WTC11 (cell line): ENCODE measurements at places on chromosomes 2 and 18.
A peak's percentile ranks its signal among the peaks of the same experiment; 100 is the strongest.

DNA sequence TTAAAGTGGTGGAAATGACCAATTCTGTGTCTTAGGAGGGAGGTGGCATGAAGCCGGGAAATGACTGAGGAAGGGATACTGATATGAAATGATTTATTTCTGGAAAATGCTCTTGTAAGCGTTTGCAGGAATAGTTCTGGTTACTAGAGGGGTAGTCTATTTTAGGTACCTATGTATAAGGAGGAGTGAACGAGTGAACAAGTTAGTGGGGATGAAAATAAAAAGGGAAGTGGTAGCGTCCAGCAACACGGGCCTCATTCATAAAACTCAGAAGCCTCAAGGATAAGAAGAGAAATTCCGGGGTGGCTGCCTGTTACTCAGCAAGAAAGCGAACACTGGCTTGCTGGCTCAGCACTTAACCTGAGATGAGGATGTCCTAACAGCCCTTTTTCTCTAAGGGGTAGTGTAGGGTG is 303.3 kb downstream of the NCKAP5 start:
- peaks cover 13% of the 10 kb centered on the region for H3K4me1 ChIP-seq
- H3K4me3 ChIP-seq: peak overlapping the region; percentile 83
- no peaks in the 10 kb centered on the region for H3K36me3 ChIP-seq
- no peak overlapping the region for H3K27ac ChIP-seq
- H3K27me3 ChIP-seq: peaks cover 12% of the 10 kb centered on the region
- no peak for DNase-seq

- no peak overlapping the region for H3K4me3 ChIP-seq
- DNase-seq: no peak
- peaks cover 29% of the 10 kb centered on the region for H3K36me3 ChIP-seq
- no peak overlapping the region for H3K27ac ChIP-seq
Measured at GRCh38 chr2:233462826-233463470, 103.6 kb downstream of the USP40 start.

GRCh38 chr2:157194844-157195243 is 62.7 kb upstream of the GALNT5 start:
- H3K27ac ChIP-seq: no peak overlapping the region
- DNase-seq: no peak
- H3K4me1 ChIP-seq: peaks cover 5% of the 10 kb centered on the region
- H3K27me3 ChIP-seq: no peaks in the 10 kb centered on the region

GRCh38 chr18:576924-577323 is 3.3 kb upstream of the CETN1 start:
- DNase-seq: no peak
- H3K4me3 ChIP-seq: no peak overlapping the region
- H3K36me3 ChIP-seq: 0 out of 2 replicates have a peak, but pooled peaks cover 2% of the 10 kb centered on the region
- no peak overlapping the region for H3K27ac ChIP-seq
- H3K4me1 ChIP-seq: peaks cover 52% of the 10 kb centered on the region

- H3K4me1 ChIP-seq: no peaks in the 10 kb centered on the region
- no peak overlapping the region for H3K27ac ChIP-seq
- no peaks in the 10 kb centered on the region for H3K36me3 ChIP-seq
- no peak overlapping the region for H3K4me3 ChIP-seq
- peaks cover 29% of the 10 kb centered on the region for H3K27me3 ChIP-seq
Measured at GRCh38 chr2:120632796-120633646, 102.6 kb upstream of the GLI2 start.

GRCh38 chr2:222912776-222913175 is 51.9 kb downstream of the ACSL3 start:
- H3K27ac ChIP-seq: peak overlapping the region; percentile 57
- no peaks in the 10 kb centered on the region for H3K27me3 ChIP-seq
- H3K4me3 ChIP-seq: no peak overlapping the region
- H3K4me1 ChIP-seq: peaks cover 81% of the 10 kb centered on the region

- no peaks in the 10 kb centered on the region for H3K4me1 ChIP-seq
- no peaks in the 10 kb centered on the region for H3K27me3 ChIP-seq
- H3K4me3 ChIP-seq: no peak overlapping the region
- H3K36me3 ChIP-seq: peaks cover 45% of the 10 kb centered on the region
Measured at GRCh38 chr18:76943542-76944339, 121.4 kb downstream of the ZNF236 start.

GRCh38 chr18:74797577-74798151 is 200.0 kb downstream of the ZNF407 start:
- DNase-seq: no peak
- no peak overlapping the region for H3K4me3 ChIP-seq
- no peaks in the 10 kb centered on the region for H3K36me3 ChIP-seq
- no peaks in the 10 kb centered on the region for H3K27me3 ChIP-seq

GRCh38 chr2:29697715-29698114 is 223.7 kb downstream of the ALK start:
- DNase-seq: no peak
- H3K27me3 ChIP-seq: no peaks in the 10 kb centered on the region
- H3K36me3 ChIP-seq: no peaks in the 10 kb centered on the region
- H3K27ac ChIP-seq: no peak overlapping the region
- peaks cover 7% of the 10 kb centered on the region for H3K4me1 ChIP-seq

GRCh38 chr2:151853070-151853758 is 25.0 kb upstream of the ARL5A start:
- H3K27me3 ChIP-seq: no peaks in the 10 kb centered on the region
- 0 out of 2 replicates have a peak, but pooled peaks cover 5% of the 10 kb centered on the region for H3K4me1 ChIP-seq
- DNase-seq: no peak
- H3K36me3 ChIP-seq: no peaks in the 10 kb centered on the region
- H3K4me3 ChIP-seq: no peak overlapping the region

DNA sequence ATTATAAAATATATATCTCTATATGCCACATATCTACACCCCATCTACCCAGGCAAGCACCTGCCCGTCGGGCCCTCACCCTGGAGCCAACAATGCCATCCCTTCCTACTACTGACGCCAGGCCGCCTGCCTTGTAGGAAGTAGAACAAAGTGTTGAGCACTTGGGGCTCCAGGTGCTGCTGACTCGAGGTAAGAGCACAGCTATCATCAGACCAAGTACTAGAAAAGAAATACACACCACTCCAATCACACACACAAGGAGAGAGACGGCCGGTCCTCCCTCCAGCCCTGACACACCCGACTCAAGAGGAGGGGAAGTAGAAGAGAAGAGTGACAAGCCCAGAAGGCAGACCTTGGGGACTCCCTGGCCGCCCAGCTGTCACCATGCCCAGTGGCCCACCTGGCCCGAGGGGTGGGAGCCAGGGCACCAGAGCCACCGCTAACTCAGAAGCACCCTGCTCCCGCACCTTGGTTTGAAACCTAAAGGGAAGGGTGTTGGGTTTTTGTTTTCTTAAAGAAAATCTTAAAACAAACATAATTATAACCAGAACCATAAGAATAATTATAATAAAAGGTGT is 64.0 kb upstream of the POMC start:
- H3K36me3 ChIP-seq: peaks cover 41% of the 10 kb centered on the region
- H3K27me3 ChIP-seq: no peaks in the 10 kb centered on the region
- peak overlapping the region; percentile 75; the same call in 1 of the 2 replicates for H3K27ac ChIP-seq
- no peak overlapping the region for H3K4me3 ChIP-seq
- DNase-seq: no peak
- peaks cover 41% of the 10 kb centered on the region for H3K4me1 ChIP-seq

- no peak overlapping the region for H3K4me3 ChIP-seq
- peaks cover 30% of the 10 kb centered on the region for H3K36me3 ChIP-seq
- peaks cover 4% of the 10 kb centered on the region; the same call in 1 of the 2 replicates for H3K4me1 ChIP-seq
- H3K27me3 ChIP-seq: no peaks in the 10 kb centered on the region
- no peak for DNase-seq
- H3K27ac ChIP-seq: peak overlapping the region; percentile 21; the same call in 1 of the 2 replicates
Measured at GRCh38 chr18:46859855-46860254, 57.5 kb downstream of the PIAS2 start.

- H3K4me1 ChIP-seq: peaks cover 21% of the 10 kb centered on the region; the same call in 1 of the 2 replicates
- peak overlapping the region; percentile 84 for H3K4me3 ChIP-seq
- H3K36me3 ChIP-seq: no peaks in the 10 kb centered on the region
- H3K27ac ChIP-seq: no peak overlapping the region
- DNase-seq: no peak
- H3K27me3 ChIP-seq: peaks cover 69% of the 10 kb centered on the region
Measured at GRCh38 chr2:27122791-27123190, 824 bp upstream of the ABHD1 start.

DNA sequence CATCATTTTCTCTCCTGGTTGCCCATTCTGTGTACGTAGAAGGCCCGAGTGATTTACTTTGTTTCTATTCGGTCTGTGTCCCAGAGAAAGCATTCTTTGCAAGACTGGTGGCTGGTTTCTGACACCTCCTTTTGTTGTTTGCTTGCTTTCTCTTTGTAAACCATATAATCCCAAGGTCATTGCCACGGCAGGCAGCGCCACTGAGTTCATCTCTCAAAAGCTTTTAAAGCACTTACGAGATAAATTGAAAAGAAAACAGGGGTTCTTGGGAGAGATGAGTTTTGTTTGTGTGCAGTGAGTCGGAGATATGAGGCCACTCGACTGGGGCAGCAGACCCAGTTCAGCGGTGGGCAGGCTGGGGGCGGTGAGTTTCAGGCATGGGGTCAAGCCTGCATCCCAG is 137.6 kb downstream of the NCK2 start:
- H3K27me3 ChIP-seq: no peaks in the 10 kb centered on the region
- no peak for DNase-seq
- peak overlapping the region; percentile 7; the same call in 1 of the 2 replicates for H3K27ac ChIP-seq

GRCh38 chr2:236748801-236749200 is 179.2 kb downstream of the ACKR3 start:
- no peak overlapping the region for H3K4me3 ChIP-seq
- no peaks in the 10 kb centered on the region for H3K36me3 ChIP-seq
- peak; percentile 18 for DNase-seq
- peaks cover 37% of the 10 kb centered on the region for H3K4me1 ChIP-seq
- H3K27ac ChIP-seq: no peak overlapping the region

DNA sequence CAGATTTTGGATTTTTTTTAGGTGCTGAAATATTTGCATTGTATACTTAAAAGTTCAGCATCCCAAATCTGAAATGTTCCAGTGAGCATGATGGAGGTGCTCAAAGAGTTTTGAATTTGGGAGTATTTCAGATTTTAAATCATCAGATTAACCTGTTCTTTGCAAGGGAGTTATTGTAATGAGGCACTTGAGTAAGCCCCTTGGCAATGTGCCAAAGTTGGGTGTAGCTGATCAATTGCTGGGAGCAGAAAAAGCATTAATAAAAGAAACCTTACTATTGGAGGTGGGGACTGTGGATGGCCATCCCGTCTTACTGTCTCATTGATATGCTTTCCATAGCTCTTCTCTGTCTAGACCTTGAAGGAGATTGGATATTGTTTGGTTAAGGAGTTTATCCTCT is 28.3 kb downstream of the MALT1 start:
- no peak overlapping the region for H3K4me3 ChIP-seq
- H3K27me3 ChIP-seq: no peaks in the 10 kb centered on the region
- H3K4me1 ChIP-seq: peaks cover 15% of the 10 kb centered on the region
- no peak overlapping the region for H3K27ac ChIP-seq
- no peak for DNase-seq
- H3K36me3 ChIP-seq: peaks cover 18% of the 10 kb centered on the region

DNA sequence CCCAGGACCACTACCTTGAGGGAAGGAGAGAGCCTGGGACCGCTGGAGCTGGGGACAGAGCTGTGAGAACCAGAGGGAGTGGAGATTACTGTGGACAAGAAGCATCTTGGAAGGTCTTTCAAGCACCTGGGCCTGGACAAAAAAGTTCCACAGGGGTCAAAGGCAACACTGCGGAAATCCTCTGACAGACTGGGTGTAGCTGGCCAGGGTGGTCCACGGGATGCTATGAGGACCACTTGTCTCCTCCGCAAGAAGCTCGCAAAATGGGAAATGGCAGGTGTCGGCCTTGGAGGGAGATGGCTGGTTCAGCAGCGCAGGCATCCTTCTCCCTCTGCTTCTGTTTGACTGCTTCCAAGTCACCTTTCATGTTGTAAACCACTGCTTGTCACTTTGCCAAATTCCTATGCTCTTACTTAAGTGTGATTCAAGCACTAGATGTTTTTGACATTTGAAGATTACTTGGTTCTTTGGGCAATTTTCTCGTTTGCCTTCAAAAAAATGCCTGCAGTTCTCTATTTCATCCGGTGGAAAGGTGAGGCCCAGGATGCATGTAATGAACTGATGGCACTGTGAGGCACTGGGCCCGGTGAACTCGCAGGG is 27.7 kb downstream of the KLHL29 start:
- H3K27ac ChIP-seq: no peak overlapping the region
- peaks cover 22% of the 10 kb centered on the region for H3K4me1 ChIP-seq
- no peak for DNase-seq
- H3K36me3 ChIP-seq: no peaks in the 10 kb centered on the region

DNA sequence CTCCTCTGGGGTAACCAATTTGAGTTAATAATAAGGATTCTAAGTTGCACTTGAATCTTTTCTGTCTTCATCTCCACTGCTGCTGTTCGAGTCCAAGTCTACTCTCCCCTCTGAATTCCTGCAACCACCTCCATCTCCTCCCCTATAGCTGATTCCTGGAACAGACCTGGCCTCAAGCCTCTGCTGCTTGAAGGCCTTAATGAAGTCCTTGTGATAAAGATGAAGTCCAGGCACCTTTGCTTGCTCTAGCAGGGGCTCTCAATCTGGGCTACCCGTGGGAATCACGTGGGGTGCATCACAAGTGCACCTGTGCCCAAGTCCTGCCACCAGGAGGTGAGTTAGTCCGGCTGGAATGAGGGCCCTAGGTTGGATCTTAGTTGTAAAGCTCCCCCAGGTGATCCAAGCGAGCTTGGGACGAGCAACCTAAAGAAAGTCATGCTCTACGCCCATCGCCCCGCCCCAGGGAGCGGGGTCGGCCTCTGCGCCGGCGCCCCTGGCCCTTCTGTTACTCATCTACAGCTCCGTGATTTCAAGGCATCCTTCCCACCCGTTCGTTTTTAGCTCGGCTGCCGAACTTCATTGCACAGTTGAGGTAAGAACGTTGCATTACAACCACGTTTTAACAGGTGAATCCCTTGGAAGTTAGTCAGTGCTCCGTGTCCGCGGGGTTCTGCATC is 905 bp upstream of the IAH1 start:
- peak overlapping the region; percentile 27; the same call in 1 of the 2 replicates for H3K27ac ChIP-seq
- H3K4me1 ChIP-seq: peaks cover 17% of the 10 kb centered on the region
- peak; percentile 62 for DNase-seq
- H3K36me3 ChIP-seq: peaks cover 32% of the 10 kb centered on the region
- H3K4me3 ChIP-seq: peak overlapping the region; percentile 70

GRCh38 chr2:180618570-180618969 is 361.8 kb upstream of the UBE2E3 start:
- no peak overlapping the region for H3K27ac ChIP-seq
- H3K4me3 ChIP-seq: no peak overlapping the region
- H3K27me3 ChIP-seq: no peaks in the 10 kb centered on the region
- H3K36me3 ChIP-seq: peaks cover 3% of the 10 kb centered on the region
- no peaks in the 10 kb centered on the region for H3K4me1 ChIP-seq

DNA sequence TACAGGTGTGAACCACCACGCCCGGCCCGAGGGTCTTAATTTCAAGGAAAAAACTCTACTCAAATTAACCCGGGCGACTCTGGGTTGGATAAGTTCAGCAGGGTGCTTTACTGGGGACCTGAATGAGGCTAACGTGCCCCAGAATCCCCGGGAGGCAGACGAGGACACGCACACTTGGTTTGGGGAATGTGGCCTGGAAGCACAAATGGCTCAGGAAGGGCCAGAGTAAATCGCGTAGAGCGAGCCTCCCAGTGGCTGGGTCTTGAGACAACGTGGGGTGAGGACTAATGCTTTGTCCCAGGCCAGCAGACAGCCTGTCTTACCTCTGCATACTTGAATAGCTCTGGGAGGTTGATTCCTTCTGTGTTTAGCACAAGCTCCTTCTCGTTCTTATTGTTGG is 75.8 kb downstream of the POLR1A start:
- no peak for DNase-seq
- no peaks in the 10 kb centered on the region for H3K4me1 ChIP-seq
- peaks cover 78% of the 10 kb centered on the region for H3K36me3 ChIP-seq
- no peak overlapping the region for H3K27ac ChIP-seq
- H3K27me3 ChIP-seq: no peaks in the 10 kb centered on the region
